ENCODE measurements at places on chromosomes 13 and 19. TPM values are rescaled to one million over a fixed set of nuclear protein-coding genes. Genes with fewer than 3 reads are reported as not detected.

Gene CGB2
- not detected for polyA plus RNA-seq

Gene KLK2
- polyA plus RNA-seq = 0.03 TPM

Gene EPSTI1
- 83.8 TPM for polyA plus RNA-seq

Gene SMIM44
- 0.49 TPM for polyA plus RNA-seq

Gene C19orf85
- polyA plus RNA-seq = not detected

Gene TPTE2
- 0.18 TPM for polyA plus RNA-seq

Gene SLC44A2
- polyA plus RNA-seq = 11.0 TPM

Gene PRR19
- polyA plus RNA-seq = 1.0 TPM

Gene SLC15A1
- polyA plus RNA-seq = 300 TPM

Gene RYR1
- polyA plus RNA-seq = not detected

Gene IFNL3
- polyA plus RNA-seq = not detected

Gene SYT3
- not detected for polyA plus RNA-seq

Gene IL17D
- polyA plus RNA-seq = 28.4 TPM

Gene NLRP11
- not detected for polyA plus RNA-seq

Gene MCEMP1
- 0.52 TPM for polyA plus RNA-seq

Gene FGF21
- not detected for polyA plus RNA-seq

Gene ZNF69
- polyA plus RNA-seq = 5.7 TPM

Gene ZNF534
- polyA plus RNA-seq = not detected

Gene ZNF57
- 4.5 TPM for polyA plus RNA-seq

Gene CGB5
- 0.09 TPM for polyA plus RNA-seq

Gene ASF1B
- polyA plus RNA-seq = 3.1 TPM

Measured in small intestine (tissue), 16 donors.